ENCODE measurements at places on chromosomes 12 and 14.

GRCh38 chr14:102899516-102899900 lies 23.0 kb upstream of the AMN start:
- no peak for DNase-seq

GRCh38 chr12:12474931-12475795 lies 87.5 kb downstream of the DUSP16 start:
- no peak for DNase-seq

- no peak for DNase-seq
Observed at GRCh38 chr14:91027561-91027960, 32.9 kb downstream of the RPS6KA5 start.

GRCh38 chr12:21350975-21351374 lies 16.3 kb upstream of the SLCO1A2 start:
- DNase-seq, result no peak

- no peak for DNase-seq
Observed at GRCh38 chr12:54945082-54945481, 39.5 kb downstream of the TESPA1 start.

GRCh38 chr12:22670762-22671161 lies 45.8 kb downstream of the ETNK1 start:
- no peak for DNase-seq

DNA sequence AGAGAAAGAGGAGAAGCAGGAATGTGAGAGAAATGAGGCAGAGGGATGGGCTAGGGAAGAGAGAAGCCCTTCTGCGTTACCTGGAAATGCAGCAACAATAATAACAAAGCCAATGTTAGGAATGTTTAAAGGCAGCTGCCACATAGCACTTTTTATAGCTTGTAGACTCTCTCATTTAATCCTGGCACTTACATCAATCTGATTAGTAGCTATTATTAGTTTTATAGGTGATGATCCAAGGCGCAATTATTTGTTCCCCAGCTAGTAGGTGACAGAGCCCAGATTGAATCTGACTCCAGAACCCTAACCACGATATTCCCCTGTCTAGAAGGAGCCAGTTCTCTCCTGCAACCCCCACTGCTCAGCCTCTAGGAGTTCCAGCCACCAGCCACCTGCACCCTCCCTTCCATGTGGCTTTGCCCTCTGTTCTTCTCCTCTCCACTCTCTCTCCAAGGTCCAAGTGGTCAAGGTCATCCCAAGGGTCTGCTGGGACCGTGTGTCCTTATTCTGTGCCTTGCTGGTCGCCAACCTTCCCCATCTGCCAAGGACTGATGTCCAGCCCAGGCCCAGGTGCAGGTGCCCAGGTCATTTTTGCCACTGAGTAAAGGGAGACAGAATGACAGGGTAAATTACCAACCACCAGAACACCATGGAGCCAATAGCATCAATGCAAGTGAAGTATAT lies 29.4 kb upstream of the CIPC start:
- DNase-seq, result no peak

DNA sequence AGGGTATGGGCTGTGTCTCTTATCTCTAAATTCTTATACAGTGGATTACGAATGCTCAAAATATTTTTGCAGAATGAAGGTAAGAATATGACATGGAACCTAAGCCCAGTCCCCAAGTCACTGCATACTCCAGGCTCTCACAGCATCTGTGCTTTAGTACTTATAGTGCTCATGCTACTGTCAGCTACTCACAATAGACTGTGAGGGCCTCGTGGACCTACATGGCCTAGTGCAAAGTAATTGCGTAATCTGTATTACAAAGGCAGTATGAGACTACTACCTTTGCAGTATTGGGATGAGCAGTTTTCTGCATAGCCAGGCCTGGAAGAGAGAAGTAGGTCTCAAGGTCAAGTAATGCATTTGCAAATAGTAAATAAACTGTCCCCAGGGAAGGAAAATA lies 27.9 kb downstream of the VWF start:
- no peak for DNase-seq

DNA sequence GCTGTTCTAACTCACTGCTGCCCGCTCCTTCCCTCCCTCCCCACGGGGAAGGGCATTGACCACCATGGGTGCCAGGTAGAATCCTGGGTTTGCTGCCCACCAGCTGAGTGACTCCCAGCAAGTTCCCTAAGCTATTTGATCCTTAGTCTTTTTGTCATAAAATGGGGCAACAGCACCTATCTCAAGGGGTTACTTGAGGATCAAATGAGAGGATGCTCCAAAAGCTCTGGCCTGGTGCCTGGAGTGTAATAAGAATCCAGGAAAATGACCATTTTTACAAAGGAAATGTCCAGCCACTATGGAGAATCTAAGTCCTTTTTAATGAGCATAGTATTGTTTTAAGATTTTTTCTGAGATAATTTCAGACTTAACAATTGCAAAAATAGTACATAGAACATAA lies 61.4 kb upstream of the CMKLR1 start:
- DNase-seq, result no peak

DNA sequence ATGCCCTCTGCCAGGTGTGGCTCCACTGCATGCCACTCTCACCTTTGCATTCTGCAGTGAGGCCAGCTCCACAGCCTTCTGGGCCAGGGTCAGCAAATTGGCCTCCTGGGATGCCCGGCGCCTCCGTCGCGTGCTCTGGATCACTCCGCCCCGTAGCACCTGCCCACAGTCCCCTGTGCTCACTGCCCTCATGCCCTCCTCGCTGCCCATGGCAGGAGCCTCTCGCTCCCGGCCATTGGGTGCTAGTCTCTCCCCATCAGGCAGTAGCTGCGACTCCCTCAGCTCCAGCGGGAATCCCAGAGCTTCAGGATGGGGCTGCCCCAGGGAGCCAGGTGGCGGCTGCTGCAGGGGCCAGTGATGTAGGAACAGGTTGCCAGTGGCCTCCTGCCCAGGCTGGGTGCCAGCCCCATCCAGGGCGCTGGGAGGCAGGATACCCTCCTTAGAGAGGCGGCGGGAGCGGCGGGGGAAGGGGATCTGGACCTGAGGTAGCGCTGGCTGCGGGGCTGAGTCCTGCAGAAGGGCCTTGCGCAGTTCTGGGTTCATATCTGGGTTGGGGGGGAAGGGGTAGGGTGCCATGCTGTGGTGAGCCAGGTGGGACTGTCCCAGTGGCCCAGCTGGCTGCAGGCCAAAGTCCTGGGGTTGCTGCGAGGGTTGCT lies 24.5 kb upstream of the PNMA1 start:
- no peak for DNase-seq

GRCh38 chr12:77049767-77050353 lies 15.5 kb downstream of the E2F7 start:
- no peak for DNase-seq

GRCh38 chr12:88934163-88934747 lies 354.0 kb upstream of the KITLG start:
- no peak for DNase-seq

- DNase-seq, result no peak
Observed at GRCh38 chr14:61152851-61153364, 128.2 kb downstream of the TMEM30B start.

- DNase-seq, result no peak
Observed at GRCh38 chr14:71209888-71210287, 302.6 kb downstream of the PCNX1 start.

DNA sequence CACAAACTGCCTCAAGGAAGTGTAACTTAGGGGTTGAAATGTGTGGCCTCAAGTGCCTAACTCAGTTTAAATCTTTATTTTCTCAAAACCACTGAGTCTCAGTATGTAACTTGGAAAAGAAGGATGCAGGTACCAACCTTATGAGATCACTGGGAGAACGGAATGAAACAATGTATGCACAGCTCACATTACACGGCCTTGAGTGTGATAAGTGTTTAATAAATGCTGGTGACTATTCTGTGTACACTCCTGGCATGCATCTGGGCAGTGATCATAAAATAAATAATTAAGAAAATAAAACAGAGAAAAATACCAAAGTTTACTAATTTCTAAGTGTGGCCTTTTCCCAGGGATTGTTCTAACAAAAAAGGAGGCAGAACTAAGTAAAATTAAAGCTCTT lies 974.5 kb upstream of the FLRT2 start:
- no peak for DNase-seq

- no peak for DNase-seq
Observed at GRCh38 chr12:56462565-56462964, 5.8 kb upstream of the SPRYD4 start.

DNA sequence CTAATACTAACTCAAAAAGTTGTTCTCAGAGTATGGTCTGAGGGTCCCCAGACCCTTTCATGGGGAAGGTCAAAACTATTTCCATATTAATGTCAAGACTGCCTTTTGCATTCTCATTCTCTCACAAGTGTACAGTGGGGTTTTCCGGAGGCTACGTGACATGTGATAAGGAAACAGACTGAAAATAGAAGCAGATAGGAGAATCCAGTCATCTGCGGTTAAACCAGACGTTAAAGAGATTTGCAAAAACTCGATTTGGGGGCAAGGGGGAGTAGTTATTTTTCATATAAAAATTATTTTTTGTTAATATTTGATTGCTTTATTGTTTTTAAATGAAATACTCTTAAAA lies 1.0 kb upstream of the NAP1L1 start:
- no peak for DNase-seq

DNA sequence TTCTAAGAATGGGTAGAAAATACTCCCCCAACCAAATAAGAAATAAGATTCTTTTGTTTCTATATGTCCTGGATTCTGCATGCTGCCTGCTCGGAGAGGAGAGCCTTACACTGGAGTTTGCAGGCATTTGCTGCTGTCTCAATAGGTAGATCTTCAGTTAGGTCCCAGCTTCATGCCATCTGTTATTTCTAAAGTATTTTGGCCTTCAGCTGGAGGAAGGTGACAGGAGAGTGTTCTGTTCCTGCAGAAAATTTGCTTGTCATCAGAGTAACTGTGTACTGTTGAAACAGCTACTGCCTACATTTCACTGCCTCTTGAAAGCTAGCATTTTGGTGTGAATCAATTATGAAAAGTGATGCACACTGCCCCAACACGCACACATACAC lies 966.9 kb downstream of the NRXN3 start:
- no peak for DNase-seq

DNA sequence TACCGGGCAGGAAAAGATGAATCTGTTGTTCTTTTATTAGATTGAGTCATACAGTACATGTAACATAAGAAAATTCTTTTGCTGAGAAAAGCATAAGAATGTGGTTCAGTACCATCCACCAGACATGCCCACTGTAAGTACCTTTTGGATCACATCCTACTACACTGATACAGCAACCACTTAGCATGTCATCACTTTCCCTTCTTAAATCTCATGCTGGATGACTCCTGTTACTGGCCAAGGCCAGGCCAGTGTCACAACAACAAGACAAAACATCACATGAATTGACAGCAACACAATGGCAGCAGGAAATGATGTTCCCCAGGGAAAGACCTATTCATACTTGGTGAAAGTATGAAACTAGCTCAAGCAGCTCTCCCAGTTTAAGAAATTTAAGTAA lies 46.4 kb downstream of the STXBP6 start:
- DNase-seq, result no peak

GRCh38 chr14:54465654-54466053 lies 23.1 kb downstream of the GMFB start:
- no peak for DNase-seq

GRCh38 chr12:52435659-52435999 lies 1.5 kb upstream of the KRT75 start:
- no peak for DNase-seq

GRCh38 chr14:70143306-70143705 lies 45.4 kb downstream of the SLC8A3 start:
- no peak for DNase-seq

DNA sequence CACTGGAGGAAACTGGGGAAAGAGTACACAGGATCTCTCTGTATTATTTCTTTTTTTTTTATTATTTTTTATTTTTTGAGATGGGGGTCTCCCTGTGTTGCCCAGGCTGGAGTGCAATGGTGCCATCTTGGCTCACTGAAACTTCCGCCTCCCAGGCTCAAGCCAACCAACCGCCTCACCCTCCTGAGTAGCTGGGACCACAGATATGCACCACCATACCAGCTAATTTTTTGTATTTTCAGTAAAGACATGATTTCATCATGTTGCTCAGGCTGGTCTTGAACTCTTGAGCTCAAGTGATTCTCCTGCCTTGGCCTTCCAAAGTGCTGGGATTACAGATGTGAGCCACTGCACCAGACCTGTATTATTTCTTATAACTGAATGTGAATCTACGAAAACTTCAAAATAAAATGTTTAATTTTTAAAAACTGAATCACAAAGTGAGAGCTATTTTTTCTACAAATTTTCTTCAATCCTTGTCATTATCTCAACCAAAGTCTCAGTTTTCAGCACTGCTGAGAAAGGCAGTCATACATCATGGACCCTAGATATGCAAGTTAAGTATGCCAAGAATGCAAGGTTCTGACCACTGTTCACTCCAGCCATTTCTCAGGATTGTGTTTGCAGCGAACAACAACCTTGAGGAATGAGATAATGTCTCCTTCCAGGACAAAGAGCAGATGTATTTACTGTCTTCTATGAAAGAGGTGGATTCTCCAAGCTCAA lies 2.4 kb downstream of the EAPP start:
- DNase-seq, result no peak

Measured in amygdala (tissue), 56 donors.